Foreskin melanocyte (primary cell): ENCODE measurements at places on chromosomes 16 and 17.

DNA sequence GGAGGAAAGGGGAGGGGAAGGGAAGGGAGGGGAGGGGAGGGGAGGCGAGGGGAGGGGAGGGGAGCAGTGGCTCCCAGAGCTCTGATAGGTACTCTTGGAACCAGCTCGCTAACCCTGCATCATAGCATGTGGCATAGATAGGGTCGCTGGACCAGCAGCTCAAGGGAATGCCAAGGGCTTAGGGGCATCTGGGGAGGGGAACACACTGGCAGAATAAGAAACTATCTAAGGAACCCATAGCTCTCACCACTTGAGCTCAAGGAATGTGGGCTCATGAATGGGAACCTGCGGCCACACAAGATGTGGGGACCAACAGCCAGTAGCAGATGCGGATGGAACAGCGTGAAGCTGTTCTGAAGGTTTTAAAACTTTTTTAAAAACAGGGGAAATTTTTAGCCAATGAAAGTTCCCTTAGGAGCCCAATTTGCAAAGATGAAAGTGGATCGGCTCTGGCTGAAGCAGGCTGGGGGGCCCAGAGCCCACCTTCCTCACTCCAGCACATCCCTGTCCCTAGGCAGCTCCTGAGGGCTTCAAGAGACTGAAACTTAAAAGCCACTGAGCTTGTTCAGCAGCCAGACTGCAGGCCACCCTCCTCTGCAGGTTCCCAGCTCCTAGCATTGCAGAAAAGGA lies 46.9 kb downstream of the PIMREG start:
- no peak for DNase-seq

DNA sequence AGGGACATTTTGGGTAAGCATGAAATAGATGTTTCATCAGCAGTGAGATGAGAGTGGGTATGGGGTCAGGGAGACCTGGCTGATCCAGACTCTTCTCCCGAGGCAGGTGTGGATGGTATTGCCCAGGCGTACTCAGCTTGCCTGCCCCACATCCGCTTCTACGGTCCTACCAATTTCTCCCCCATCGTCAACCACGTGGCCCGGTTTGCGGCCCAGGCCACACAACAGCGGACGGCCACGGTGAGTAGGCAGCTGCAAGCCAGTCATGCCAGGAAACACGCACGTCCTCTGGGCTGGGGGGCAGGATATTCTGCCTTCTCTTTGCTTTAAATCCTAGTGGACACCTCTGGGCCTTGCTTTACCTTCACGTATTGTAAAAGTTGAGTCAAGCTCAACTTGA lies 44.7 kb downstream of the CPNE2 start:
- DNase-seq = no peak

- no peak for DNase-seq
Observed at GRCh38 chr17:78113804-78114785, 14.5 kb downstream of the TMC6 start.

DNA sequence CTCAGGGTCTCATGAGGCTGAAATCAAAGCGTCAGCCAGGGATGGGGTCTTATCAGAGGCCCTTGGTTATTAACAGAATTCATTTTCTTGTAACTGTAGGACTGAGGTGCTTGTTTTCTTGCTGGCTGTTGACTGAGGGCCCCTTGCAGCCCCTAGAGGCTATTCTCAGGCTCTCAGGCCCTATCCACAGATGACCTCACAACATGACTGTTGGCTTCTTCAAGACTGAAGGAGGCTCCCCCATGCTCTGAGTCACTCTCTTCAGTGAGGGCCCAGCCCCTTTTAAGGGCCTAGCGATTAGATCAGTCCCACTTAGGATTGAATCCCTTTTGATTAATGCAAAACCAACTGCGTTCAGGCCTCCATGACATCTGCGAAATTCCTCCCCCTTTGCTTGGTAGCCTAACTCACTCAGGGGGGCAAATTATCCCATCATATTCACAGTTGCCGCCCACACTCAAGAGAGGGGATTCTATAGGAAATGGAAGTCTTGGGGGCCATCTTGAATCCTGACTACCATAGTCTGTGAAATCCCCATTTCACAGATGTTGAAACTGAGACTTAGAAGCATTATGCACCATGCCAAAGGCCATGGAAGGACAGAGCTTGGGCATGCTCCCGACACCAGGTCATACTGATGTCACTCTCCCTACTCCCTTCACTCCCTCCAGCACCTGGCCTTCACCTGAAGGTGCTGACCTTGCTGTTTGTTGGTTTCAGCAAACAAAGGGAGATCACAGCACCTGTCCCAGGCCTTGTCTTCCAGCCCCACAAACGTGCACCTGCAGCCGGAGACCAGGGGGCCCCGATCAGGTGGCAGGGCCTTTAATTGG lies 592.3 kb downstream of the MAF start:
- no peak for DNase-seq

GRCh38 chr17:77783991-77784820 lies 174.3 kb upstream of the TNRC6C start:
- DNase-seq = no peak

DNA sequence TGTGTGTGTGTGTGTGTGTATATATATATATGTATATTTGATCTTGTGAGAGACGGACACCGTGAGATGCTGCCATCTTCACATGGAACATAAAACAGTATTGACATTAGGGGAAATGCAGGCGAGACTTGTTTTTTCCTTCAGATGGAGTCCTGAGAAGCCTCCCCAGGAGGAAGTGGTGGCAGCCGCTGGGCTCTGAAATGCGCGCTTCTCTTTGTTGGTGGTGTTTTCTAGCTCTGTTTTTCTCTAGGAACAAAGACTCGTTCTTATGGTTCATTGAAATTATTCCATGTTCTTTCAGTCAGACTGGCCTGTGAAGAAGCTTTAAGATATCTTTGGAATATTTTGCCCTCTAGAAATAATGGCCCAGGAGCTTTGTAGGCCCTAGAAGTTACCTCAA lies 32.9 kb downstream of the SNX29 start:
- DNase-seq = peak; percentile 32

DNA sequence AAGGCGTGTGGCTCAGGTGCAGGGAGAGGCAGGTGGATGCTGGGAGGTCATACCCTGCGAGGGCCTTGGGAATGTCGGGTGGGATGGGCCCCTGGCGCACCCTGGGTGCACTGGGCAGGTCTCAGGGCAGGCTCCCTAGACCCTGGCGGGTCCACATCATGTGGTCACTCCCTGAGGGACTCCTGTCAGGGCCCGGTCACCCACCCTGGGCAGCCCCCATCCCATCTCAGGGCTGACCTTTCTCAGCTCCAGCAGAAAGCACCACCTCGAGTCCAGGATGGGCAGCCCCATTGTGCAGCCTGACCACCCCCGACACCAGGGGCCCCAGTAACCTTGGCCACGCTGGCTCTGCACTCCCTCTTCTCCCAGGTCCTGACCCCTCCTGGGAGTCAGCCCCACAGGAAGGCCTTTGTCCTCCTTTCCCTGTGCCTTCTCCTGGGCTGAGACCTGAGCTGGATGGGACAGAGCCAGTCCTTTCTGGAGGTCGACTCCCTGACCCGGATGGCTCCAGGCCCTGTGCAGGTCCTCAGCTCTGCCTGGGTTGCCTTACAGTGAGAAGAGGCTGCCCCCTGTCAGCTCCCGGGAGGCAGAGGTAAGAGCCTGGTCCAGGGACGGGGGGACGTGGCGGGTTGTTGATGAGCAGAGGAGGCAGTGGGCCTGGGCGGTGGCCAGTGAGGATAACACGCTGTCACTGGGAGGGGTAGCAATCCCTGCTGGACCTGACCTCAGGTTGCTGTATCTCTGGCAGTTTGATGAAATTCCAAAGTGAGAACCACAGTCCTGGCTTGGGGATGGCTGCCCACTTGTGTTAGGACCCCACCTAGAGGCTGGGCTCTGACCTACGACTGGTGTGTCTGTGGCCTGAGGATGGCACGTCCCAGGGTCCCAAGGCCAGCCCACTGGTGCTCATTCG lies 77.9 kb downstream of the GOSR1 start:
- DNase-seq = peak; percentile 19

GRCh38 chr16:25013751-25014499 lies 1.2 kb downstream of the ARHGAP17 start:
- no peak for DNase-seq
